Gastroesophageal sphincter (tissue), 4 donors: ENCODE measurements at places on chromosomes 5 and 9. TPM values are rescaled to one million over a fixed set of nuclear protein-coding genes. Genes with fewer than 3 reads are reported as not detected.

RASEF gene
- total RNA-seq, result 0.35 TPM

PJA2 gene
- total RNA-seq, result 177 TPM

SARDH gene
- 2.3 TPM for total RNA-seq

EGFLAM gene
- 7.6 TPM for total RNA-seq

MPDZ gene
- total RNA-seq, result 102 TPM
